ENCODE measurements at places on chromosomes 1 and 21.

GRCh38 chr21:28431022-28431421 lies 561.7 kb downstream of the LTN1 start:
- DNase-seq: no peak

- no peak for DNase-seq
These were observed 21.8 kb downstream of the RC3H1 start for GRCh38 chr1:174000371-174000770.

- no peak for DNase-seq
These were observed 245.6 kb upstream of the HOOK1 start for GRCh38 chr1:59569198-59569597.

DNA sequence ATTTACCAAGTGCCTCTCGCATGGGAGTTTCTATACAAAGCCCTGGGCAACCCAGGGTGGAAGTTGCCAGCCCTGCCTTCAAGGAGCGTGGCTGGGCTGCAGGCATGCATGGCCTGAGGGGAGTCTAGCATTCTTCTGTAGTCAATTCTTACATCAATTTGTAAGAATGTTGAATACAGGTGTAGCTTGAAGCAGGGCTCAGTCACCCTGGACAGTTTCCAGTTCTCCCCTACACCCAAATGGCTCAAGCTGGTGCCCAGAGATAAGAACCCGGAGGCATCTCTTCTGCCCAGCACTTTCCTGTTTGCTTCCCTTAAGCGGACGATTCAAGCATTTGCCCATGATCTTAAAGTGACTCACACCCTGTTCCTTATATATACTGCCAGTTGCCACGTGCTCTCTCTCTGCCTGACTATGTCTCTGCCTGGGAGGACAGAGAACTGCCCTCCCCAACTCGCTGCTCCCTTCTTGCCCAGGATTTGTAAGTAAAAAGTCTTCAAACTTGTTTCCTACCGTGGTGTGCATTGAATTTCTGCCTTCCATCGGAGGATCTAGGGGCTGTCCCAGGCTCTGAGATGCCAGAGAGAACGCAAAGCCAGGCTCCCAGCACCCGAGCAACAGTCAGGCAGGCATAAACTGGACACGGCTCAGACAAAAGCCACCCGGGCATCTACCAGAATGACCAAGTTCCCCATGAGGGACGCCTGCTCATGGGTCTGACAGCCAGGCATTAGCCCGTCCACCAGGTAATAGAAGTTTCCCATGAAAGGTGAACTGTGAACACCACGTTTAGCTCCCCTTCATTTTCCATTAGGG lies 50.9 kb upstream of the AJAP1 start:
- DNase-seq: no peak

Measured in activated gamma-delta T cell treated with anti-CD3 and anti-CD28 coated beads, Interleukin-2, amount 50 U/mL, for 16 hours (primary cell).